ENCODE measurements at places on chromosomes 2 and 18.

- DNase-seq = no peak
Observed at GRCh38 chr2:217617616-217618022, 385.2 kb downstream of the TNS1 start.

GRCh38 chr2:117686699-117687098, 127.8 kb upstream of the DDX18 start:
- DNase-seq = no peak

GRCh38 chr2:216493334-216493685, 5.3 kb upstream of the RPL37A start:
- DNase-seq = no peak

GRCh38 chr2:105364436-105365139, 27.2 kb downstream of the C2orf49 start:
- DNase-seq = no peak

DNA sequence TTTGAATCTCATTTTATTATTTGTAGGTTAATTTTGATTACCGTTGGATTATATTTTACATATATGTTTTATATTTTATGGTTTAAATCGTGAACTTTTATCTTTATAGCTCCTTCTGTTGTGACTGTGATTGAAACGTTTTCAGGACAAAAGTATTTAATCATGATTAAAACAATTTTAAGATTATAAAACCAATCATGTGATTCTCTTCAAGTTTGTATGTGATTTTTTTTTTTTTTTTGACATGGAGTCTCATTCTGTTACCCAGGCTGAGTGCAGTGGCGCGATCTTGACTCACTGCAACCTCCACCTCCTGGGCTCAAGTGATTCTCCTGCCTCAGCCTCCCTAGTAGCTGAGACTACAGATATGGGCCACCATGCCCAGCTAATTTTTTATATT, 7.2 kb upstream of the RASGRP3 start:
- DNase-seq = no peak

DNA sequence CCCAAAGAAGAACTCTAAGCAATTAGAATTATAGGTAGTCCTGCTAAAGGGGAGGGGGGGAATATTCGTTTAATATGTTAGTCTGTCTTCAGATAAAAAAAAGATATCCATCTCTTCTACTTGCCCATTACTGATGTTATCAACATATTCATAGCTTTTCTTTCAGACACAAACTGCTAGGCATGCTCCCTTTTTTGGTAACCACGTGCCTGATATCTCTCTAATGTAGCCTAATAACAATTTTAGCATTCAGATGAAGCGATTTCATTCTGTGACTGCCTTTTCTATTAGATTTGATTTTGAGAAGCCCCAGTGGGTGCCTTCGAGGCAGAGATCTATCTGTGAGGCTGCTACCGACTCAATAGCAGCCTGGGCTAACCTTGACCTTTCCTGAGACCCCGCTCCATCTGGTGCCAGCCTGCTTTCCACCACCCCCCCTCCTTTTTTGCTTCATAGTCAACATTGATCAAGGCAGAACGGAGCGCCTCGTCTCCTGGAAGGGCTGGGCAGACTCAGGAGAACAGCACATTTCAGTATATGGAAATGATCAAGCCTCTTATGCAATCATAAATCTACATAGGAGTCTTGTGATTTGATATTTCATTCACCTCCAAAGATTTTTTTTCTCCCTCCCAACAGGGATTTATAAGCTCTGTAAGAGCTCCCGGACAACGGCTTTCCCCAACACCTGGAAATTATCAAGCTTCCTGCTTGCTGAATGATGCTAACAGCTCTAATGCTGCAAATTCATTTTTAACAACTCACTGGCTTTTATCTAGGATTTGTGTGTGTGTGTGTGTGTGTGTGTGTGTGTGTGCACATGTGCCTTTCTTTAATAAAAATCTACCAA, 14.7 kb upstream of the BCL11A start:
- DNase-seq = no peak

GRCh38 chr2:211879323-211879722, 659.3 kb downstream of the ERBB4 start:
- no peak for DNase-seq

DNA sequence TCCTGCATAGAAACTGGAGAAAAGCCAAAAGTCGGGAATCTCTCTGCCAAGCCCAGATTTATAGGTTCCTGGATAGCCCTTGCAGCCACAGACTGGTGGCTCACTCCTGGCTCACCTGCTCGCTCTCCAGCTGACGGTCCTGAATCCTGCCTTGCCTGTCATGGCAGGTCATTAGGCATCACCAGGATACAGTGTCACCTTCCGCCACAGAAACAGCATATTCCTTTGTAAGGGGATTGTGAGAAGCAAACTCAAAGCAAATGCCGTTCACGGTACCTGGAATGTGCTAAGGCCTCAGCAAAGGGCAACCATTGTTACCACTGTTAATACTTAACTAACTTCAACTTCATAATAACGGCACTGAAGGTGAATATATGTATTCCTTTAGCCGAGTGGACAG, 57.1 kb upstream of the GPR45 start:
- DNase-seq = no peak

DNA sequence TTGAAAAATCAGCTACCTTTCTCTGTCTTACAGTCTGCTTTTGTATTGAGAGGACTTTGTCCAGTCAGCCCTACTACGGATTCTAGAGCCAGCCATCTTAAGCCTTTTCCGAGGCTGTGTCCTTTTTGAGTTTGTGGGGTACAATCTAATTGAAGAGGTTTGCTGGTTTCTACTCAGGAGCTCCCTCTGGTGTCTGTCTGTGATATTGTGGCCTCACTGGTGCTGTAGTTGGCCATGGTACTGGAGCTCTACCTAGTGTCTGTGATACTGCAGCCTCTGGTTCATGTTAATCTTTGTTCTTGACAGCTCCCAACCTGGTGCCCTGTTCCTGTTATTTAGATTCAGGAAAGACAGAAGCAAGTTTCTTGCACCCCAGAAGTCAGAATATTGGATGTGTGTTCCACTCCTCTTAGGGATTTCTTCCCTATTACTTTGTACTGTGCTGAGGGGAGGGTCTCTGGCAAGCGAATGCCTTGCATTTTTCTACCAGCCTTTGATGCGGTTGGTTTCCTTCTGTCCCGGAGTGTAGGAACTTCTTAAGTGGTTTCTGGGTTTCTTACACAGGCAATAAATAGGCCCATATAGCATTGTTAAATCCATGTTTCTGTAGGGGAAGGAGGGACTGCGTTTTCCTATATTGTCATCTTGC, 78.5 kb downstream of the ACSL3 start:
- DNase-seq = peak; percentile 56

GRCh38 chr2:168060986-168061750, 186.2 kb downstream of the STK39 start:
- no peak for DNase-seq

GRCh38 chr2:26630669-26631360, 10.4 kb downstream of the CIB4 start:
- no peak for DNase-seq

DNA sequence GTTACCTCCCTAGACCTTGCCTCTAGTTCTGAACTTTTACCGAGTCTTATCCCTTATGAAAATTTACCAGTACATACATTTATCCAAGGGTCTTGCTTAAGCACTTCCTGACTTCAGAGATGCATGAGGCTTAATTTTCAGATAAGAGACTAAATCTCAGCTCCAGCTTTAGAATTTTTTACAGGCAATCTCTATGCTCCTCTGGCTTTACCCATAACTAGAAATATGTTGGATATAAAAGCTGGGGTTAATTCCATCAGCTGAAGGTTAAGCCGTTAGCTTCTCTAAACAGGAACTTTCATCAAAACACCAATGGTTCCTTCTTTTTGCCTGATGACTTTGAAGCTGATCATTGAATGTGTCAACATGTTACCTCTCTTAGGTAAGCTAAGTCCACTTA, 205.1 kb downstream of the GCA start:
- DNase-seq = no peak

DNA sequence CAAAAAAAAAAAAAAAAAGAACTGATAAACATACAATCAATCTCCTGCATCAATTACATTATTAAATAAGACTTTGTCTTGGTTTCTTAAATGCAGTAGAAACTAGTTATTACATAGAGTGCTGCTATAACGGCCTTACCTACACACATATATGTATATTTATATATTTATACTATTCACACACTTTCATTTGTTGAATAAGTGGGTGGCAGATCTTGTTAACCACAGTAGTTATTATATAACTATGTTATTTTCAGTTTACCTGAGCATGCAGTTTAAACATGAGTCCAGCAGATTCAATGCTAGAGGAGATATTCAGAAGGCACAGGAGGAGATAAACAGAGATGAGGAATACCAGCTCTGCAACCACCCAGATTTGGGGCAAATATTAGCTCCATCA, 81.5 kb upstream of the CD226 start:
- no peak for DNase-seq

- no peak for DNase-seq
Observed at GRCh38 chr2:108933691-108934117, 55.3 kb downstream of the EDAR start.

DNA sequence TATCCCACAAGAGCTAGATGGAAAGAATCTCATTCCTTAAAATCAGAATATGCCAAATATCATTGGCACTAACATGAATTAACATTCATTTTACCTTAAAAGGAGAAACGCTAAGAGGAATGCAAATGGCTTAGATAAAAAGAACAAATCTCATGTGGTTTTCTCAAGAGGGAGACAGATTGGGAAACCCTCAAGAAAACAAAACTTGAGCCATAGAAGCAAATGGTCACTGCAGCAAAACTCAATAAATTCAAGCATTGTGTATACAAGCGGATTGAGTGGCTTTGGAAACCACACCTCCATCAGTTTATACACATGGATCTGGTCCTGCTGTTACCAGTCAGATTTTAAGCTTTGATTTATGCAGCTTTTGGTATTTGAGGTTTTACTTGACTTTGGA, 1331.8 kb upstream of the ZEB2 start:
- DNase-seq = no peak

- DNase-seq = no peak
Observed at GRCh38 chr2:40043641-40044040, 264.6 kb upstream of the THUMPD2 start.

DNA sequence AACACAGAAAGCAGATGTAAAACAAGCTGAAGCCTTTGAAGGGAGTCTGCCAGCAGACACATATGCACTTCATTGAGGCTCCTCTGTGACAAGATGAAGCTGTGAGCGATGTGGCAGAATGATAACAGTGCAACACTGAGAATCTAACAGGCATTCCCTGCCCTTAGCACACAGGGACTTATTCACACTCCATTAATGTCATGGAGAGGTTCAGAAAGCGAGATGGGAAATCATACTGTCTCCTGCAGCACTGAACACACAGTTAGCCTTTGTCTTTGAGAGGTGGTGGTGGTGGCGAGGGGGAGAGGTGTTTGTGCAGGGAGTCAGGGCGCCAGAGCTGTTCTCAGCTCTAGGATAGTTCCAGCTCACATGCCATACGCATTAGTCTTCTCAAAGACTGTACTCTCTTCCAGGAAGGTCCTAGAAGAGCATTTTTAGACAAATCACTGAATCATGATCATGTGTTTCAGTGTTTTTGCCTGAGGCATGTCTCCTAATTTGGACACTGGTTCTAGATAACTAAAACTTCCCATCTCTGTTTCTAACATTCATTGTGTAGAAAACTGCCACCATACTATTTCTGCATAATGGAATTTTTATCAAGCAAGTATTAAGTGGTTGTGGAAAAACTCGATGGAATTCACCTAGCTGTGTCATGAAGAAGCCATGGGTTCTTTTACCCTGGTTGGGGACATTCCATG, 93.5 kb upstream of the ITGB6 start:
- no peak for DNase-seq

GRCh38 chr18:34801774-34802173, 91.7 kb downstream of the DTNA start:
- DNase-seq = no peak

DNA sequence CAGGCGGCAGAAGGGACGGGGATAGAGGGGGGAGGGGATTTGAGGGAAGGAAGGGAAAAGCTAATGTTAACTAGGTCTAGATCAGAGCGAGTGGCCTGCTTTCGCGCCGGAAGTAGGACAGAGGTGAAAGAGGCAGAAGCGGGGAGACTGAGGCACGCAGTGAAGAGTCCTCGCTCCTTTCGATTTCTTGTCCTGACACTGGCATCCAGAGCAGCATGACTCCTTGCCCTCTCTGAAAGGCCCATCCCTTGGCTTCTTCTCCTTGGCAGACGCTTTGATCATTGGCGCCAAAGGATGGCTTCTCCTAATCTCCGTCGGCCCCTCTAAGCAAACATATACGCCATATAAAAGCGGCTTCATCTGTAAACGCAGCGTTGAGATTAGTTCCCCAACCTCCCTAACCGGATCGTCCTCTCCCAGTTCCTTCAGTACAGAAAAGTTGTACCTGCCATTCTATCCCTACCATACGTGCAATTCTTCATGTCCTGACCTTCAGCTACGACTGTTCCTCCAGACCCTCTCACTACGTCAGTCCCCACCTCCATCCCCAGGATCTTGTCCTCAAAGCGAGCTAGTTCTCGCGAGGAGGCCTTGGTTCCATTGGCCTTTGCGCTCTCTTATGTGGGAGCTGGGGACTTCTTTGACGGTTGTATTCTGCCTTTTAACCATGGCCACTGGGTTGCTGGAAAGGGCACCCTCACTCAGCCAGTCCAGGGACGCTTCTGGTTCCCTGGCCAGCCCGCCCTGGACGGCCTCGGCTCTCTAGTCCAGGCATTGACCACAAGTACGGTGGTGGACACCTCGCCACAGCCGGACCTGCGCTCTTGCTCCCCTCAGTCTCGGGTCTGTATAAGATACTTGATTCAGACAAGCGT, 857 bp upstream of the NEUROD1 start:
- DNase-seq = no peak

GRCh38 chr2:72000110-72000509, 147.6 kb downstream of the CYP26B1 start:
- no peak for DNase-seq

- no peak for DNase-seq
Observed at GRCh38 chr18:6778459-6779247, 49.1 kb downstream of the ARHGAP28 start.

- DNase-seq = peak; percentile 72
Observed at GRCh38 chr18:35376742-35377695, at the start of gene ZNF396. Gene ZNF396 (minus strand): TSS chr18:35377337. CDS start chr18:35374292, 3,045 bp downstream.

DNA sequence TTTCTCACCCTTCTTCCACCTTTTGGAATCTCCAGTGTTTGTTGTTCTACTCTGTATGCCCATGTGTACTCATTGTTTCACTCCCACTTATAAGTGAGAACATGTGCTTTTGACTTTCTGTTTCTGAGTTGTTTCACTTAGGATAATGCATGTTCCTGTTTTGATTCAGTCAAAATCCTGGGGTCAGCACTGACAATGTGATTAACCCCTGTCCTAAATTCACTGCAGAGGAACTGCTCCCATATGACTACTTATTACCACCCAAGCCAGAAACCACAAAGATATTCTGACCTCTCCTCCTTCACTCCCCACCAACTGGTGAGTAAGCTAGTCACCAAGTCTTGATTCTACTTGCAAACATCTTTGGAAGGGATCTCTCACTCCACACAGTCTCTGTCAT, 251.4 kb upstream of the TCF4 start:
- no peak for DNase-seq

- DNase-seq = no peak
Observed at GRCh38 chr2:10947446-10948187, 35.9 kb downstream of the KCNF1 start.

DNA sequence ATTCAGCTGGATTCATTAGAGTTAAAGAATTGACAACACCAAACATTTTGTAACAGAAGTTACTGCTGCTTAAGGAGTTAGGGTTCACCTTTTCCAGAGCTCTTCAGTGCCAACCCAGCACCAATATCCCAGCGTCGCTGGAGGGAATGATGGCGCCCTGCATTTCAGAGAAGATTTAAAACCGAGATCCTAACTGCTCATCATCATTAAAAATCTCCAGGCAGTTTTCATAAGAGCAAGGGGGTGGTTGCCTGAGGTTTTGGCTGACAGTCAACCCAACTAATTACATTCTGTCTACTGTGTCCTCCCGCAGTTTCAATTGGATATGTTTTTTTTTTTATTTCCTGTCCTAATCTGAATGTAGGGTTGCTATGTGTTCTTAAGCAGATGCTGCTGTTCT, 509.6 kb upstream of the TCF4 start:
- DNase-seq = no peak
